ENCODE measurements at places on chromosomes 3 and 15.

DNA sequence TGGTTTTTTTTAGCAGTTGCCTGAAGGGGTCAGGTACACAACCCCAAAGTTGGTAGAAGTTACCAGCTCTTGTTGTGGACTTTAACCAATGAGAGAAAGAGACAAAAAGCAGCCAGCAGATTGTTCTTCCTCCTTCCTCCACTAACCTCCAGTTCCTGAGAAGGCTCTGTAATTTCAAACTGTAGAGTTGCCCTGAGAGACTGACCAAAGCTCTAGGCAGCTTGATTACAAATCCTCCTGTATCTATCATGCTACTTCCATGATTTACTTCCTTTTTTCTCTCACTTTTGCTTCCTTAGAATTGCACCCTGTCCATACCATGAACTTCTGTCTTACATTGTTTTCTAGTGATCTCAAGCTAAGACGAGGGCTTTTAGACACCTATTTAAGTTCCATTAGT, 29.2 kb downstream of the NSUN3 start:
- DNase-seq: no peak

- DNase-seq: no peak
Observed at GRCh38 chr15:36067483-36068274, 511.7 kb upstream of the CDIN1 start.

GRCh38 chr3:52250122-52250521, 4.6 kb downstream of the PPM1M start:
- no peak for DNase-seq

DNA sequence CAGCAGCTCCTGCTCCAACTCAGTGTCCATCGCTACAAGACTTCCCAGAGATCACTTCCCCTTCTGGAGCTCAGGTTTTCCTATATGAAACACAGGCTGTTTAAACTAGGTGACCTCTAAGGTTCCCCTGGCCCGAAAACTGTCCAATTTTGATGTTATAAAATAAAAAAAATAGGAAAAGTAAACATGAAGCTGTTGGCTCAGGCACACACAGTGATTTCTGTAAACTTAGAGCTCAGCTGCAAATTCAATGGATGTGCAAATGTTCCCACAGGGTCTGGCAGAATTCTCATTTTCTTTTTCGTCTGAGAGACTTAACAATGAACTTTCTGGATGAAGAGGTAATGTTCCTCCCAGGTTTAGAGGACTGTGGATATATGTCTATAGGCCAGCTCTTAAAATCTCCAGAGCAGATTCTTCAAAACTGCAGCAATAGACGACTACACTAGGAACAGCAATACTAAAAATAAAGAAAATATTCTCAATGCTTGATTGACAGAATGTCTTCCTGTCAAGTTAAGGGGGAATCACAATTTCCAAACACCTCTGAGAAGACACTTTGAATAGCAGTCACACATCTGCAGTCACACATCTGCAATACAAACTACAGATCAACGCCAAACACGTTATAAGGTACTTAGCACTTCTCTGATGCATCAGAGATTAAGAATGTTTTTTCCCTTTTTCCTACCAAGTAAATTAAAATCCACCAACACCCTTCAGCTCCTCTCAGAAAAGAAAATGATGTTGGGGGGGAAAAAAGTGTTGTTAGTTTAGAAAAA, 2.8 kb downstream of the NUP210 start:
- DNase-seq: no peak

GRCh38 chr15:53506370-53506769, 253.1 kb downstream of the WDR72 start:
- no peak for DNase-seq

All from activated gamma-delta T cell (primary cell).